ENCODE measurements at places on chromosomes 11 and 22.

DNA sequence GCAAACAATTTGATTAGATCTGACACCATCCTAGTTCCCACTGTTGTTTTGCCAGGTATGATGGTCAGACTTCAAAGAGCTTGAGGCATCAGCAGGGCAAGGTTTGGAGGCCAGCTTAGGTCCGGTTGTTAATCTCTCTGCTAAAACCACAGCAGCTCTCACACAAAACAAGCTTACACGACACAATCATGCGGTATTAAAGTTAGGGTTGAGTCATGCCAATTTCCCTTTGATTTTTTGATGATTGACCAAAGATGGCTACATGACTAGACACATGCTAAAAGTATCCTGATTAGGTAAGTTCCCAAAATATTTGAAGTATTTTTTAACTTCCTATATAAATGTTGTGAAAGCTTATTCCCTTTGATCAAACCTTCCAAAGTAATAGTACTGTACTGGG is 145.9 kb downstream of the ELP4 start:
- no peak for DNase-seq

- no peak for DNase-seq
Measured at GRCh38 chr11:28049338-28050216, 58.4 kb downstream of the KIF18A start.

GRCh38 chr11:74707602-74708510 is 23.4 kb downstream of the CHRDL2 start:
- no peak for DNase-seq

GRCh38 chr11:79544361-79544760 is 103.5 kb upstream of the TENM4 start:
- DNase-seq = no peak

GRCh38 chr11:43942662-43943371 is 380 bp downstream of the C11orf96 start:
- DNase-seq = no peak

DNA sequence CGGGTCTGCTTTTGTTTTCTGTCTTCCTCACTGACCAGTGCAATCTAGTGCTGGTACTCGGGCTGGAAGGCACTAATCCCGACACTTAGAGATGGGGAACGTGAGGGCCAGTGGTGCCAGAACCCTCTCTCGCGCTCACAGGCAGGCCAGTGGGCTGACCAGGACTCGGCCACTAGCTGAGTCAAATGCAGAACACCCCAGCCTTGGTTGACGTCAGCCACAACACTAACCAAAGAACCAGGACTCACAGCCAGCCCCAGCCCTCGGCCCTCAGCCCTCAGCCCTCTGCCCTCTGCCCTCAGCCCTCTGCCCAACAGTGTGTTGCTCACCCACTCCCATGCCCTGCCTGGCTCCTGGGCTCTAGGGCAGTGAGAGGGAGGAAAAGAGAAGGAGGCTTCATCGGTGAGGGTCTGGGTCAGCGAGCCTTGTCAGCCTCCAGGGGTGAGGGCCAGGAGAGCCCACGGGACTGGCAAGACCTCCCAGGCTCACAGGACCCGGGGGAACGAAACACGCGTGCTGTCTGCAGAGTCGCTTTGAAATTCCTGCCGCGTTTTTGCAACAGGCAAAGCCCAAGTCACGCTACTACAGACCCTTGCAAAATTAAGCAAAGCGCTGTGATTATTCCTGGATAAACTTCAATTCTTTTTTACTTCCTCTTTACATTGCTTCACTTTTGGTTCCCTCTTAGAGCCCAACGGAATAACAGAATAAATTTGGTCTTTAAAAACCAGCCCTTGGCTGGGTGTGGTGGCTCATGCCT is 27.5 kb downstream of the KIAA0930 start:
- DNase-seq = no peak

- DNase-seq = no peak
Measured at GRCh38 chr22:22005945-22006595, 23.5 kb upstream of the TOP3B start.

DNA sequence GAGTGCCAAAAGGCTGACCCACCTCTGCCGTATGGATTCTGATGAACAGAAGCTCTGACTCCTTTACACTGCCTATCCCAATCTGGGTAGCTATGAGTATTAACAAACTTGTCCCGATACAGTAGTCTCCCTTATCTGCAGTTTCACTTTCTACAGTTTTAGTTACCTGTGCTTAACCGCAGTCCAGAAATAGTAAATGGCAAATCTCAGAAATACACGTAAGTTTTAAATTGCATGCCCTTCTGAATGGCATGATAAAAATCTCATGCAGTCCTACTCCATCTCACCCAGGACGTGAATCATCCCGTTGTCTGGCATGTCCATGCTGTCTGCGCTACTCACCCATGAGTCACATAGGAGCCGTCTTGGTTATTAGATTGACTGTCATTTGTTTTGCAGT is 68.8 kb downstream of the SNX19 start:
- DNase-seq = no peak

DNA sequence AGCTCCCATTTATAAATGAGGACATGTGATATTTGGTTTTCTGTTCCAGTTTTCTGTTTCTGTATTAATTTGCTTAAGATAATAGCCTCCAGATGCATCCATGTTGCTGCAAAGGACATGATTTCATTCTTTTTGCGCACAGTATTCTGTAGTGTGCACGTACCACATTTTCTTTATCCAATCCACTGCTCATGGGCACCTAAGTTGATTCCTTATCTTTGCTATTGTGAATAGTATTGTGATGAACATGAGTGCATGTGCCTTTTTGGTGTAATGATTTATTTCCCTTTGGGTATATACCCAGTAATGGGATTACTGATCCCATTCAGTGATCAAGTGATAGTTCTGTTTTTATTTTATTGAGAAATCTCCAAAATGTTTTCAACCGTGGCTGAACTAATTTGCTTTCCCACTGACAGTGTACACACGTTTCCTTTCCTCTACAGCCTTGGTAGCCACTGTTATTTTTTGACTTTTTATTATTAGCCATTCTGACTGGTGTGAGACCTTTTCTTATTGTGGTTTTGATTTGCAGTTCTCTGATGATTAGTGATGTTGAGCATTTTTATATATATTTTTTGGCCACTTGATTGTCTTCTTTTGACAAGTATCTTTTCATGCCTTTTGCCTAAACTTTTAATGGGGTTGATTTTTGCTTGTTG is 226.0 kb upstream of the ANO3 start:
- DNase-seq = no peak

DNA sequence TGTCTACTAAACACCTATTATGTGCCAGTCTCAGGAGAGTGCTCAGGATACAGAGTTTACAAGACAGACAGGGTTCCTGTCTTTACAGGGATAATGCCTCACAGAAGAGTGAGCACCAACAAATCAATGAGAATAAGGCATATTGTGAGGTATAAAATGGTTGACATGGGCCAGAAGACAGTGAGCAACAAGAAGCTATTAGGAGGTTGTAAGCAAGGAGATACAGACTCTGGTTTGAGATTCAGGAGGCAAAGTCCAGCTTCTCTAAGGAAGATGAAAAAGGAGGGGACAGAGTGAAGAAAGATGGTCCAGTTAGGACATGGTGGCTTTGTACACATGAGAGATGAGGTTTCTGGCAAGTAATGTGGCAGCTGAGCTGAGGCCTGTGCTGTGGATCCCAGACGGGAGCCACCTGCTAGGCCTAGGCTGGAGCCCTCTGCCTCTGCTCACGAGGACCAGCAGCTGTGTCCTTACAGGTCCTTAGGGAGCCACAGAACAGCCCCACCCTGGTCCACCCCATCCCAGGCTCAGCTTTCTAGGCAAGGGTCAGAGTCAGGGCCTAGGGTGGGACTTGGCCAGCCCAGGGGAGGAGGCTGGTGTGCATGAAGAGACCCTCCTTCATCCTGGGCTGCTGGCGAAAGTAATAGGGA is 110.5 kb downstream of the ZNF280B start:
- DNase-seq = no peak

DNA sequence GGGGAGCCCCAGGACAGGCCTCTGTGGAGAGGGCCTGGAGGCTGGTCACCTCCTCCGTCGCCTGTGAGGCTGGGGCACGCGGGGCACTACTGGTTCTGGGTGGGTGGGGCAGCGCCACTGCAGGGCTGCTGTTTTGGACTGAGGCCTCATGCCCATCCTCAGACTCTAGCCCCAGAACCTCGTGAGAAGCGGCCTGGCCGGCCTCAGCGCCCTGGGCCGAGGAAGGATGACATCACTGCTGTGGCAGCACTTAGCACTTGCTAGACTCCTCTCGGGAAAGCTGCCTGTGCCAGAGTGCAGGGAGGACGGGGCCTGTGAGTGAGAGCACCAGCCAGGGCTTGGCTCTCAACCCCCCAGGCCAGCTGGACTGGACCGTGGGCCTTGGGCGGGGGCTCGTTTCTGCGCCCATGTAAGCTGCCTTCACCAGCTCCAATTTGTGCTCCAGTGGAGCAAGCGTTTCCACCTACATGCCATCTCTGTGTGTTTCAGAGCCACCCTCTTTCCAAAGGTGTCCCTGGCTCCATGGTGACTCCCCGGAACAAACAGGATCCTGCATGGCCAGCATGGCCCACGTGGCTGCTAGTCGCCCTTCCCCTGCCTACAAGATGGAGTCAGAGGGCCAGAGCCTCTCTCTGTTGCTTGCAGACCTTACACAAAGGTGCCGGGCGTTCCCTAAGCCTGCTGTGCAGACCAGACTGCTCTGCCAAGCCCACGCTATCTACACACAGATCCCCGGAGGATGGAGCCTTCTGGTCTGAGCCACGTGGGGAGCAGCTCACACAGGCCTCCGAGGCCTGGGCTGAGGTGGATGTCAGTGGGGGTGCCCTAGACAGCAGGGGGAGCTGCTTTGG is 102.9 kb downstream of the CTTN start:
- DNase-seq = no peak

DNA sequence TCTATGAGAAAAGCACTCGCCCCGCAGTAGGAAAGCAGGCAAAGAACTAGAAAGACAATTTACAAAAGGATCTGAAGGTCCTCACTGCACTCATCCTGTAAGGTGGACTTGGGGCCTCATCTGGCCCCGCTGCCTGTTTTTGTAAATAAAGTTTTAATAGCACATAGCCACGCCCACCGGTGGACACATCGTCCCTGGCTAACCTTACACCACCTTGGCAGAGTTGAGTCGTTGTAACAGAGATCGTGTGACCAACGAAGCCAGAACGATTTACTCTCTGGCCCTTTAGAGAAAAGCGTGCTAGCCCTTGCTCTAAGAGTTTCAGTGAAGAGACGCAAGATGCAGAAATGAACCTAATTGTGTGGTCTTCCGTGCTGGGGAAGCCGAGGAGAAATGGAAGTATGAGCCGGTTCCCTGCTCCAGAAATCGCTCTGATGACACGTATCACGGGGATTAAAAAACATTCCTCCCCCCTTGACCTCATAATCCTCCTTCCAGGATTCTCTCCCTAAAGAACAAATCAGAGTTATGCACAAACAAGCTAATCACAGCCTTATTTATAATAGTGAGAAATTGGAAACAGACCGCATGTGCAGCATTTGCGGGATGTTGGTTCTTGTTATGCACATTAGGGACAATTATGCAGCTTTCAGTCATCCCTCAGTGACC is 80.1 kb downstream of the CDKN1C start:
- no peak for DNase-seq

All from NCI-H1105 (cell line).